CD4-positive, CD25-positive, alpha-beta regulatory T cell (primary cell): ENCODE measurements at places on chromosomes 12 and 14. TPM values are rescaled to one million over a fixed set of nuclear protein-coding genes. Genes with fewer than 3 reads are reported as not detected.

Gene GLI1
- 0.47 TPM for total RNA-seq

GRCh38 chr12:3042394-3042793 is 34.8 kb upstream of the TSPAN9 start:
- no peak overlapping the region for H3K27ac ChIP-seq
- no peaks in the 10 kb centered on the region for H3K4me1 ChIP-seq
- peaks cover 2% of the 10 kb centered on the region for H3K27me3 ChIP-seq
- DNase-seq, result no peak
- H3K4me3 ChIP-seq, result no peak overlapping the region

DNA sequence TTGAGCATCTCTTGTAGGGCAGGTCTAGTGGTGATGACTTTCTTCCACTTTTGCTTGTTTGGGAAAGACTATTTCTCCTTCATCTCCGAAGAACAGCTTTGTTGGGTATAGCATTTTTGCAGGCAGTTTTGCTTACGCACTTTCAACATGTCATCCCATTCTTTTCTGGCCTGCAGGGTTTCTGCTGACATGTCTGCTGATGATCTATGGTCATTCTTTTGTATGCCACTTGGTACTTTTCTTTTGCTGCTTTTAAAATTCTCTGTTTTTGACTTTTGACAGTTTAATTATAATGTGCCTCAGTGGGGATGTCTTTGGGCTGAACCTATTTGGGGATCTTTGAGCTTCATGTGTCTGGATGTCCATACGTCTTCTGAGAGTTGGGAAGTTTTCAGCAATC is 78.2 kb downstream of the PTHLH start:
- no peak overlapping the region for H3K4me3 ChIP-seq
- H3K36me3 ChIP-seq, result no peaks in the 10 kb centered on the region
- DNase-seq, result no peak

GRCh38 chr12:101115326-101115725 is 94.7 kb downstream of the SLC5A8 start:
- H3K27me3 ChIP-seq, result no peaks in the 10 kb centered on the region
- no peak for DNase-seq
- H3K27ac ChIP-seq, result no peak overlapping the region
- no peaks in the 10 kb centered on the region for H3K36me3 ChIP-seq
- no peaks in the 10 kb centered on the region for H3K4me1 ChIP-seq

DNA sequence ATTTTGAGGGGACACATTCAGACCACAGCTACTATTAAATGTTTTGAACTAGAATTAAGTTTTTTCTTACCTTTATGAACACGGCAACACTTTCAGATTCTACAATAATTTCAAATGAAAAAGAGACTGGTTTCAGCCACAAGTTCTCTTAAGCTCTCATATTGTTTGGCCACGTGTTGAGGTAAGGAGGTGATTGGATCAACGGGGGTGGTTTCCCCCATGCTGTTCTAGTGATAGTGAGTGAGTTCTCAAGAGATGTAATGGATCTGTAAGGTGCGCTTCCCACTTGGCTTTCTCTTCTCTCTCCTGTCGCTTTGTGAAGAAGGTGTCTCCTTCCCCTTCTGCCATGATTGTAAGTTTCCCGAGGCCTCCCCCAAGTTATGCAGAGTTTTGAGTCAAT is 48.9 kb upstream of the DYRK2 start:
- H3K4me3 ChIP-seq, result no peak overlapping the region
- H3K27me3 ChIP-seq, result no peaks in the 10 kb centered on the region
- no peak for DNase-seq
- no peak overlapping the region for H3K27ac ChIP-seq
- no peaks in the 10 kb centered on the region for H3K4me1 ChIP-seq
- H3K36me3 ChIP-seq, result no peaks in the 10 kb centered on the region

Gene ADCY4
- total RNA-seq, result 10.7 TPM
